NCI-H774 (cell line): ENCODE measurements at places on chromosomes 16 and 17.

DNA sequence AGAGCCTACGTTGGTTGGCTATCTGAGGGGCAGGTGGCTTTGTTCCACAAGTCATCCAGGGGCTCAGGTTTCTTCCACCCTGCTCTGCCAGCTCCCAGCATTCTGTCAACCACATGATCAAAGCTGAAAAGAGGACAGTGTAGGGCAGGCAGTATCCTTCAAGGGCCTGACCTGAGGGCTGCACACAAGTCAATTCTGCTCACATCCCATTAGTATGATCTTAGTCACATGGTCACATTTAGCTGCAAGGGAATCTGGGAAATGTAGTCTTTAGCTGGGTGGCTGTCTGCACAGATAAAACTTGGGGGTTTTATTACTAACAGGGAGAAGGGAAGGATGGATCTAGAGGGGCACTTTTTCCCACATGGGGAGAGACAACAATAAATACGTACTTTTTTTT is 97.3 kb downstream of the SALL1 start:
- DNase-seq, result no peak

DNA sequence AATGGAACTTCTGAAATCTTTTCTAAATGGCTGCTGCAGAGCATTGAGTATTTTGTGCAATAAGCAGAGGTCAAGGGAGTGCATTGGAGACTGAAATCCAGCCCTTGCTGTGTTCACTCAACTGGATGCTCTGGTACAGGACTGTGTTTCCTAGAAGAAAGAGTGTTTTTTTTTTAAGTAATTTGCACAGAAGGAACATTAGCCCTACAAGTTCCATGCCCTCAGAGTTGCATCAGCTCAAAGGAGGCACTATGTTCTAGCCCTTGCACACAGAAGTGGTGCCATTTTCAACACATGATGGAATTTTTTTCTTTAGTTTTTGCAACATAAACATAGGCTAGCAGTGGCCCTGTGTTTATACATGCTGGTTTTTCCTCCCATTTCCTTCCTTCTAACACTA is 144.1 kb upstream of the HLF start:
- DNase-seq, result no peak

DNA sequence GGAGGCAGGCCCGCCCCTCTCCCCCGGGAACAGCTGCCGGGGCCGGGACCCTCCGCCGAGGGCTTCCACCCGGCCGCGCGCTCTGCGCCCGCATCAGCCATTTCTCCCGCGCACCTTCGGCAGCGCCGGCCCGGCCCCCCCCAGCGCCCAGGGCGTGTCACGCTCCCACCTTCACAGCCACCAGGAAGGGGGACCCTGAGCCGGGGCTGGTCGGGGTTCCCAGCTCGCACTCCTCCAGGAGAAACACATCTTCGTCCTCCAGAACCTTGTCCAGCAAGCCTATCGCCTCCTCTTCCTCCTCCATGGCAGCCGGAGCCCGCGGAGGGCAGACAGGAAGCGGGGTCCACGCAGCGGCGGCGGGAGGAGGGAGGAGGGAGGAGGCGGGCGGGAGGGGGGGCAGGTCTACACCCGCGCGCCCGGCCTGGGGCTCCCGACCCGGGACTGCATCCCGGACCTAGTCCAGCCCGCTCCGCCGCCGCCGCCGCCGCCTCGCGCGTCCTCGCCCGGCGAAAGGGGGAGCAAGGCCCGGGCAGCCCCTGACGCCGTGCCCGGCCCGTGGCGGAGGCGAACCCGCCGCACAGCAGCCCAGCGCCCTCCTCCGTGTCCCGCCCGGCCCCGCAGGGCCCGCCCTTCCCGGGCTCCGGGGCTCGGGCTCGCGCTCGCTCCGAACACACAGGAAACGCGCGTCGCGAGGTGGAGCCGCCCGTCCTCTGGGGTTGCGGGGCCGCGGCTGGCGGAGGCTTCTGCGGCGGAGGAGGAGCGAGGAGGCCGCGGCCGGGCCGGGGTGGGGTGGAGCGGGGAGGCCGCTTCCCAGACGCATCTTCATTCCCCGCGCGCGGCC is 70.8 kb downstream of the ABR start:
- no peak for DNase-seq

GRCh38 chr16:16857603-16858283 is 478.8 kb downstream of the NPIPA7 start:
- DNase-seq, result no peak

DNA sequence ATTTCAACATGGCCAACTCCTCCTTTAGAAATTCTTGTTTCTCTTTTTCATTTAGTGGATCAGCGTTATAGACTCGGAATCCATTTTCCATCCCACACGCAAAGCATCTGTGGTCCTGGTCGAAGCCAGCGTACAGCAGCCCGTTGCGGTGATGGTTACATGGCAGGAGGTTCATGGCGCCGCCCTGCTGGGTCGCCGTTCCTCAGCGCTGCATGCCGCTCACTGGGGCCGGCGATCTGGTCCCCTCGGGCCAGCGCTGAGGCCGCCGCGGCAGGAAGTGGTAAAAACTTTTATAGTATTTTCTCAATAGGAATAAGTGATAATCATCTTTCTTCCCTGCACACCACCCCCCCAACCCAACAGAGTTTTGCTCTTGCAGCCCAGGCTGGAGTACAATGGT is 29.9 kb upstream of the RHOT1 start:
- DNase-seq, result no peak

DNA sequence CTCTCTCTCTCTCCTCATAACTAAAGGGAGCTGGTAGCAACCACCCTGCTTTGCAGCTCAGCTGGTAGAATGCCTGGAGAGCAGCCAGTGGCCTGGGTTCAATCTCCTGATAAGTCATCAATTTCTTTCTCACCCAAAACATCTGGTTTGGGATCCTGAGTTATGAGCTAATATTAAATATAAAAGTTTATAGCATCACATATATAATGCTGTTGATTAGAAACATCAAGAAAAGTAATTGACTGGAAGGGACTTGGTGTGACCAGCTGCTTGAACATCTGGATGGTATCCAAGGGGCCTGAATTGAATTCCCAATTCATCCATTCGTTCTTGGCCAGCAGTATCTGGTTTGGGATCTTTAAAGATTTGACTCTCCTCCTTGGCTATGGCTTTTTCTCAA is 12.2 kb upstream of the ELAC2 start:
- no peak for DNase-seq

GRCh38 chr17:3730881-3731429 is 7.3 kb downstream of the HASPIN start:
- DNase-seq, result no peak

GRCh38 chr16:75239542-75240122 is 11.8 kb downstream of the BCAR1 start:
- DNase-seq, result no peak

DNA sequence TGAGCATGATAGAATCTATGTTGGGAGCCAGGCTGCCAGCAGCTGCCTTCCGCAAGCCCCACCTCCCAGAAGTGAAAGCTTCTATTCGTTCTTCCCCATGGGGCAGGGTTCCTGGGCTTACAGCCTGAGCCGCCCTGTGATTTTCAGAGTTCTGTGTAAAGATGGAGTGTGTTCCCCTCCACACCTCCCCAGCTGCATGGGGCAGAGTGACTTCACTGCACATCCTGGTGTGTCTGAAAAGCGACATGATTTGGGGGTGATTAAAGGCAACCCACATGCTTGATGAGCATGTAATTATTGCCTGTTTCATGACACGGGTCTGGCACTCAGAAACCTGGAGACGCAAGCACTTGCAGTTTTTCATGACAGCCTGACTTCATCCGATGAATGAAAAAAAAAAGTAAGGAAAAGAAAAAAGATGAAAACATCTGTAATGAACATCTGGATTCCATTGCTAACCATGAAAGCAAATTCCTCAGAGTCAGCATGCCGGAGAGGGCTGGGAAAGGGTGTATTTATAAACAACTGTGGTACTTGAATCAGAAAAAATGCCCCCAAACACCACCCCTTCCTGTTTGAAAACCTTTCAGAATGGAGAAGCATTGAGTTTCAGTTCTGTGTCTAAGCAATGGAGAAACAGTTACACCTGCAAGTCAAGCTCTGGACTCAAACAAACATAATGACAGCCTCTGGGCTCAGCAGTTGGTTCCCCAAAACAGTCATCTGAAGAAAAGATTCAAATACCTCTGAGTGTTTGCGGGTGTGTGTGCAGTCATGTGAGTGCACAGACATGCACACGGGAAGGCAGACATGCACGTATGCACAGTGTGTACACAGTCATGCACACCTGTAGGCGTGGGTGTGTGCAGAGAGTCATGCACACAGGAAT is 266.0 kb downstream of the ENGASE start:
- DNase-seq, result no peak

DNA sequence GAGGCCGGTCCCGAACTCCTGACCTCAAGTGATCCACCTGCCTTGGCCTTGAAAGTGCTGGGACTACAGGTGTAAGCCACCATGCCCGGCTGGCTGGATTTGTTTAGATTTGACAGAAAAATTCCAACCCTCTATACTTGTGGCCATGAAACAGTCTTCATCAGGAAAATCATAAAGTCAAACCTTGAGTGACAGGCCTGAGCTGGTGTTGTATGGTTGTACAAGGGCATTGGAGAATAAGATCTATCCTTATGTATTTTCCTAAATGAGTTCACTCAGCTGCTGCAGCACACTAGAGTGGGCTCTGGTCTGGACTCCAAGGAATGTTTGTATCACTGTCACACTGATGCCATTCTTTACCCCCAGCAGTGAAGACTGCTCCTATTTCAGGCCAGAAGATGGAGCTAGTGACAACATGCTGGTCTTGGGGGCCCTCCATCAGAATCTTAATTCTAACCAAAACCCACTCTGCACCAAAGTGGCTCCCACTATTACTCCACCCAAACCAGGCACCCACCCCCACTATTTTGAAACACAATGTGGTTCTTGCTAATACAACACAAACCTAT is 27.4 kb downstream of the SNX11 start:
- DNase-seq, result no peak

GRCh38 chr16:70730944-70731343 is 45.1 kb upstream of the MTSS2 start:
- no peak for DNase-seq

GRCh38 chr17:7717756-7718350 is 309 bp downstream of the DNAH2 start:
- no peak for DNase-seq

DNA sequence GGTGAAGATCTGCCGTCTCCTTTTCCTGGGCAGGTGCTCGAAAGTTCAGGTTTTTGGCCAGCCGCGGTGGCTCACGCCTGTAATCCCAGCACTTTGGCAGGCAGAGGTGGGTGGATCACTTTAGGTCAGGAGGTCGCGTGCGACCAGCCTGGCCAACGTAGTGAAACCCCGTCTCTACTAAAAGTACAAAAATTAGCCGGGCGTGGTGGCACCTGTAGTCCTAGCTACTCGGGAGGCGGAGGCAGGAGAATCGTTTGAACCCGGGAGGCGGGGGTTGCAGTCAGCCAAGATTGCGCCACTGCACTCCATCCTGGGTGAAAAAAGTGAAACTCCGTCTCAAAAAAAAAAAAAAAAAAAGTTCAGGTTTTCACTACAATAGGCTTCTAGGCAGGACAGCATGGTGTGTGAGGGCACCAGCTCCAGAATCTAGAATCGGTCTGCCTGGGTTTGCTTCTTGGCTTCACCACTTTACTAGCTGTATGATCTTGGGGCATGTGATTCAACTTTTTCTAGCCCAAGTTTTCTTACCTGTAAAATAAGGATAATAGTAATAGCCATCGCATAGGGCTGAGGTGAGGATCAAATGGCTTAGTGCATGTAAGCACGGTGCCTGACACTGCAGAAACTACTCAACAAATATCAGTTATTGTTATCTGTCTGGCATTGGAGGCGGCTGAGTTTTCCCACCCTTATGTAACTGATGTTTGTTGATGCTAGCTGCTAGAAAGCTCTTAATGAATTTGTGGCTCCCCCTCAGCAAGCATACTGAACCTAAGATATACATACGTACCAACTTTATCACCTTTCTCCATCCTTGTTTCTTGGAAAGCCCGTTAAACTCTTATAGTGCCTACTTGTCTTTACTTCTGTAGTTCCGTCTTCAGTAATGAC is 1.3 kb downstream of the PSMD12 start:
- no peak for DNase-seq
